NB4 (cell line): ENCODE measurements at places on chromosomes 13 and 19.

DNA sequence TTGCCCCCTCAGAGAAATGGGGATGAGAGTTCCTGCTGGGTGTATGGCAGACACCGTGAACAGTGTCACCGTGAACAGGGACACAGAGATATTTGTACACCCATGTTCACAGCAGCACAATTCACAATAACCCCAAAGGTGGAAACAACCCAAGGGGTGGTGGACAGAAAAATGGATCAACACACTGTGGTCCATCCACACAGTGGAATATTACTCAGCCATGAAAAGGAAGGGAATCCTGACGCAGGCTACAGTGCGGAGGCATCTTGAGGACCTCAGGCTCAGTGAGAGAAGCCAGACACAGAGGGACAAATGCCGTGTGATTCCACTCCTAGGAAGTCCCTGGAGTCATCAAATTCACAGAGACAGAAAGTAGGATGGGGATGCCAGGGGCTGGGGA lies 7.6 kb upstream of the CELF5 start:
- no peak for DNase-seq

GRCh38 chr19:16702123-16702522 lies 17.5 kb upstream of the NWD1 start:
- peak; percentile 40 for DNase-seq

- no peak for DNase-seq
Observed at GRCh38 chr13:34065928-34066327, 248.0 kb downstream of the RFC3 start.

GRCh38 chr19:41904118-41904870 lies 21.3 kb downstream of the ARHGEF1 start:
- no peak for DNase-seq

DNA sequence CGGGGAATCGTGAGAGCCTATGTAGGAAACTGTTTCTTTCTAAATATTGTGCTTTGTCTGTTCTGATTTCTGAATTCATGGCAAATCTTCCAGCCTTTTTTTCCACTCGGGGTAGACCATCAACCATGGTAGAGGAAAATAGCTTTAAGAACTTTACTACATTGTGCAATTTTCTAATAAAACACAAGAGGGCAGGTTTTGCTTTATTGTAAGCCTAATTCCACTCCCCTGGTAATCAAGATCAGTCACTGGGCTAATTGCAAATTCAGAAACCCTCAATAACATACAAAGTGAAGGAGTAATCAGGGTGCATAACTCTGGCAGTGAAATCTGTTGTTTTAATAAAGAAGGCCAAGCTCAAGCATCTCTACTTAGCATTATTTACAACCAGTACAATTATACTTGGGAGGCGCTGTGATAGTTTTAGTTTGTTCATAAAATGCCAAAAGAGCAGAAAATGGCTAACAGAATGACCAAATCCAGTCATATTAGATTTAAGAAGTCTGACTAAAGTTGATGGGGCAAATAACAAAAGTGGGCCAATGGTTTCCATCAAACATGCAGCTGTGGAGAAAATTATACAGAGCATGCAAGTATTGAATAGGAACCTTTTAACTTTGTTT lies 43.8 kb downstream of the DCT start:
- peak; percentile 59 for DNase-seq

GRCh38 chr13:24207841-24208667 lies 47.5 kb downstream of the SPATA13 start:
- no peak for DNase-seq

- no peak for DNase-seq
Observed at GRCh38 chr19:13962699-13963602, 10.6 kb downstream of the DCAF15 start.

DNA sequence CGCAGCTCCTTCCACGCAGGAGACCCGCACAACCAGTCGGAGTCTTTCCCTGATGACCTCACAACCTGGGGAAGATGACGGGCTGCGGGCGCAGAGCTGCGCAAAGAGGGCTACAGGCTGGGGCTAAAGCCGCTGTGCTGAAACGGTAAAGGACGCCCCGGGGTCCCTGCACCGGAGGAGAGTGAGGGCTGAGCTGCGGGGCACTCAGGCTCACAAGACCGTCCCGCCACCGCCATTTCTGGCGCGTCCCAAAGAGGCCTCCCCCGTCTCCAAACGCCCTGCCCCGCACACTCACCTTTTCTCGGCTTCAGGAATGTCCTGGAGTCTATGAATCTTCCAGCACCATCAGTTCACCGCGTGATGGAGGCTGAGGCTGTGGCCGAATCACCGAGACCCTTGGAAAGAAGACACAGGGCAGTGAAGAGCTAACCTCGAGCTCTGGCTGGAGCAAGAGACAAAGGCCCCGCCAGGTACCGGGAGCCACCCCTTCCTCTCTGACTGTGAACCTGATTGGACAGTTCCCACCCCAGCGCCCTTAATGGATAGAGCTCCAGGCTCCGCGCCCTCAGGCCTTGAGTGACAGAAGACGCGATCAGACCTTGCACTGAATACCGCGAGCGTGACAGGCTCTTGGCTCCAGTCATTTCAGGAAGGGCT lies 41.8 kb upstream of the ZNF429 start:
- no peak for DNase-seq

DNA sequence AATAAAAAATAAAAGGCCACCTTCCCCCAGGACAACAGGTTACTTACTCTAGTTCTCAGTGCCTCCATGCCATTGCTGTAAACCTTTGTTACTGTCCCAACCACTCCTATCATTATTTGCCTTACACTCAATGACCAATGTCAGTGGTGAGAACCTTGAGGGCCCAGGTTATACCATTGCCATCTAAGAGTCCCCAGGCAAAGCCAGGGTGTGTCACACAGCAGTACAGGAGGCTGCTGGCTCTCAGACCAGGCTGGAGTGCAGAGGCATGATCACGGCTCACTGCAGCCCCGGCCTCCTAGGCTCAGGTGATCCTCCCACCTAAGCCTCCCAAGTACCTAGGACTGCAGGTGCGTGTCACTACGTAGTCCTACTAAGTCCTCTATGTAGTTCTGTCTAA lies 6.1 kb downstream of the ELAVL1 start:
- no peak for DNase-seq
